ENCODE measurements at places on chromosomes 16 and 17.

DNA sequence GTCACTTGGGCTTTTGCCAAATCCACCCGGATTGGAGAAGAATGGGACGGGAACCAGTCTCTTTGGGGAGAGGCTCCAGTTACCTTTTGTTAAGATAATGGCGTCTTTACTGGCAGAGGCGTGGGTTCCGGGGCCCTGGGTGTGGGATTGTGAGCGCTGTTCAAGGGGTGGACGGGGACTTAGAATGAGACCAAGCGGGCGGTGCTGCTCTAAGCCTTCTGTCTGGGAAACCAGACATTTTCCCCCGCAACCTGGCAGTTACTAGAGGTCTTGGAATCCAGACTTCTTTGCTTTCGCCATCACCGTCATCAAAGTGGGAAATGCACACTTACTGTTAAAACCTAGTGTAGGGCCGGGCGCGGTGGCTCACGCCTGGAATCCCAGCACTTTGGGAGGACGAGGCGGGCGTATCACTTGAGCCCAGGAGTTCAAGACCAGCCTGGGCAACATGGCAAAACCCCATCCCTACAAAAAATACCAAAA, 706 bp downstream of the TEN1 start:
- DNase-seq, result no peak

DNA sequence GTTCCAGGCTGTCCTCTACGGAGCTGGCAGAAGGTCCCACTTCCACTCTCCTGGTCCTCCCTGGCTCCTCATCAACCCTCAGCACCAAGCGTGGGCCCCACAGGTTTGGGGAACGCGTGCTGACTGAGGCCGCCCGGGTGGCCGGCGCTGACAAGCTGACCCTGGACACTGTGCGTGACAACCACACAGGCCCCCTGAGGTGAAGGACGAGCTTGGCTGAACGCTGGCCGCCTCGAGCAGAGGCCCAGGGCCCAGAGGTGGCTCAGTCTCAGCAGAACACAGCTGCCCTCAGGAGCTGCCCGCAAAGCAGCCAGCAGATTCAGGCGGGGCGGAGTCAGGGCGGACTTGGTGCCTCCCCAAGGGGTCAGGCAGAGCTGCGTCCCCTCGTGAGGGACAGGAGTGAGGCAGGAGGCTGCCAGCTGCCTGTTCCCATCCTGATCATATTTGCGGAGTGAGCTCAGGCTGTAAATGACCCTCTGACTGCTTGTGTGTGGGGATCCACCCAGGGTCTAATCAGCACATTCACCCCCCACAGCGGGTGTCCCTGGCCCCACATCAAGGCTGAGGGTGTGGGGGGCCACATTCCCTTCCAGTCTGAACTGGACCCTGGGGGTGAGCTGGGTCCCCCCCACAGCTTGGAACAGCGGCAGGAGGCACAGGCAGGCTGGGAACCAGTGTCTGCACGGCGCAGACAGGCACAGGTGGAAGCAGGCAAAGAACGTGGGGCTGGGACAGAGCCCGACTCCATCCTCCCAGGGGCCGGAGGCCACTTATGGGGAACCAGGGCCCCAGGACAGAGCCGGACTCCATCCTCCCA, 105.1 kb upstream of the METRNL start:
- no peak for DNase-seq

DNA sequence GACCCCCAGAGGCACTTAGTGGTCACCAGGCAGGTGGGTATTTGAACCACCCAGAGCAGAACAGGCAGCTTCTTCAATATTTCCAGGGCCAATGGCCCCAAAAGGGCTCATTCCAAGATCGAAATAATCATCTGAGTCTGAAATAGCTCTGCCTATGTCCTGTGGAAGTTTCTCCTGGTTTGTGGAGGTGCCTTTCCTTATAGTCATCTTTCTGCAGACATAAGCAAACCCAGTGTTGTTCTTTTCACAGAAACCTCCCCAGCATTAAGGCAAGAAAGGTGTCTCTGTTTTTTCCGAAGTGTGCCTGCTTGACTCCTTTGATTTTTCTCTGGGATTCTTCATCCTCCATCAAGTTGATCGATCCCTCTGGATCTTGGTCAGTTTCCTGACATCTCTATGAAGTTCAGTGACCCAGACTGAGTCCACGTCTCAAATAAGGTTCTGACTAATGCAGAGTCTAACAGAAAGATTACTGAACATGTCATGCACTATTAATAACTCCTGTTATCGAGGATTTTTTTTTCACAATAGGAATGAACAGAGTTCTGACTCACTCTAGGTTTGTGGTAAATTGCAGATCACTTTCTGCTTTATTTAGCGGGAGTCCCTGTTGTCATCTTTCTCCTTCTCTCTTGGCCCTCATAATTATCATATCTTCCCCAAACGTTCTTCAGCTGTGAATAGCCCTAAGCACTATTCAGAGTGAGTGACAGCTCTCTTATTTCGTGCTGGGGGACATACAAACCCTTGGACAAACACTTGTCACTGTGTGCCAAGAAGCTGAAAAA, 1.5 kb downstream of the LRRC3C start:
- peak; percentile 92 for DNase-seq

DNA sequence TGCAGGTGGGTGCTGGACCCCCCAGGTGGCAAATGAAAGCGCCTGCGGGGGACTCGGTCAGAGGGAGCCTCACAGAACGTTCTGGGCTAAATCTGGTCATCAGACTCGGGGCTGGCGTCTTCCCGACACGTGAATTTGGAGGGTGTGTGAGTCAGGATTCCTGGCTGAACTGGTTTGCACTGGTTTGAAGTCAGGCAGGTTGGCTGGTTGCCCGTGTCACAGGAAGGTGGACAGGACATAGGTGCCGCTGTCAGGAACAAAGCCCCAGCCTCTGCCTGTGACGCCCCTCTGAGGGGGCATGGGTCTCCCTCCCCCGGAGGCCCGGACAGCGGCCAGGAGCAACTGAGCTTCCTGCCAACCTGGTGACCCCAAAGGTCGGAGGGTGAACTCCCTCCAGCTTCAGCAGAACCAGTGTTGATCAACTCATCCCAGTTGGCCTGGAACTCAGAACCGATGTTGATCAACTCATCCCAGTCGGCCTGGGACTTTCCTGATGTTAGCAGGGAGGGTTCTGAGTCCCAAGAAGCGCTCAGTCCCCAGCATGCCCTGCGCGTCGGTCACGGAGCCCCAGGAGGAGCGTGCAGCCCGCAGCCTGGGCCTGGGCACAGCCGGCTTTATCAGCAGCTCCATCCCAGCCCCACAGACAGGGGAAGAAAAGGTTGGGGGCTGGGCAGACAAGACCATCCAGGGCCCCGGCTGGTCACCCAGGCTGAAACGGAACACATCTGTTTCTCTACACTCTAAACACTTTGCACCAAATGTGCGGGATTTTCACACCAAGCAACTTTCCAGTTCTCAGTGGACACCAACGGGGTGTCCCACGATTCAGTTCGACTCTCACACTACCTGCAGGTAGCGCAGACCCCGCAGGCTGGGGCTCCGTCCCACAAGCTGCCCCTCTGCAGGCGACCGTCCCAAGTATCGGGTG, 14.4 kb upstream of the METRNL start:
- DNase-seq, result no peak

DNA sequence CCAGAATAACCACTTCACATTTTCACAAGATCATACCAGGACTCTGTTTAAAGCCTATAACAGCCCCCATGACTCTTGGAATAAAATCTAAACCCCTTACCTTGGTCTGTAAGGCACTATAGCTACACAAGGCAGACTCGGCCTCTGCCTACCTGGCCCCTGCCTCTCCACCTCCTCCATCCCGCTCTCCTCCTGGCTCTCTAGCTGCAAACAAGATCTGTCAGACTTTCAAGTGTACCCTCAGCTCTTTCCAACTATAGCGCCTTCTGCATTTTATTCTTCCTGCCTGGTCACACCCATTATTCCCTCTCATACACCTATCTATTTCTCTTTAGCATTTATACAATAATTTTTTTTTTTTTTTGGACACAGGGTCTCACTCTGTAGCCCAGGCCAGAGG, 8.2 kb downstream of the USP31 start:
- no peak for DNase-seq

DNA sequence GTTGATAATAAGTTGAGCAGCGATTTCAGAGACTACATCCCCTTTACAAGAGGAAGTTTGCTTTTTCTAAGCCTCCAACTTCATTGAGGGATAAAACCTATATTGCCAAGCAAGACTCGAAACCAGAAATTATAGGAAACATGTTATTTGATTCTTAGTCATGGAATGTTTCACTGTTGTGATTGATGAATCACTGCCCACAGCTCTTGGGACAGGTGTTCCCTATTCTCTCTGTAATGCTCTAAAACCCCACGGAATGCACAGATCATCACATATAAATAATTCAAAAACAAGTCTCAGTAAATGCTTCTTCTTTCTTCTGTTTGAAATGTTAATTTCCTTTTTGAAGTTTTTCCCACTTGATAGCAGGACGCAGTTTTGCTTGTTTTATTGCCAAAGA, 809.5 kb upstream of the GOT2 start:
- DNase-seq, result no peak

- DNase-seq, result no peak
Measured at GRCh38 chr17:53765129-53765528, 57.6 kb upstream of the KIF2B start.

DNA sequence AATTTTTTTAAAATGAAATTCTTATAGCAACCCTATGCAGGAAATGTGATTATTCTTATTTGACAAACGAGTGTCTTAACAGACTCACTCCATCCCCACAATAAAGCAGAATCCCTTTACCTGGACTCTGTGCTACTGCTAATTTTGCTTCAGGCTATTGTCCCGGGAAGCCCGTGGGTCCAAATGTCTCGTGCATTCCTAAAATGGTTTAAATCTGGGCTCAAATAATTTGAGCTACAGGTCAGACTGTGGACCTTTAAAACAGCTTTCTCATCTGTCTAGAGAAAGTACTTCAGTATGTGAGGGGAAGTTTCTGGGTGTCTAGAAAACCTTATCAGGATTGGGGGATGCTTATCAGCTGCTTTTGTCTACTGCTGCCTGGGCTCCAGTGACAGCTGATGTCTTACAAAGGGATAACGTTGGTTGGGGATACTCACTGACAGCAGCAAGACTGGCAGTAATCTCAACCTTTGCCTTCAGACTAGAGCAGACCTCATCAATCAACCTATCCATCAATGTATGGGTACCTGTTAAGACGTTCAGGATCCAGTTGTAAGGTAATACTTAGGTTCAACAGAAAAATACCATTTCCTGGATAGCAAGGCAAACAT, 197.9 kb upstream of the CDH11 start:
- DNase-seq, result no peak

GRCh38 chr17:75931062-75931461, 9.8 kb downstream of the FBF1 start:
- no peak for DNase-seq

- no peak for DNase-seq
Measured at GRCh38 chr17:76102944-76103273, 678 bp downstream of the EXOC7 start.

- DNase-seq, result no peak
Measured at GRCh38 chr16:2954656-2955381, 9.3 kb upstream of the KREMEN2 start.

DNA sequence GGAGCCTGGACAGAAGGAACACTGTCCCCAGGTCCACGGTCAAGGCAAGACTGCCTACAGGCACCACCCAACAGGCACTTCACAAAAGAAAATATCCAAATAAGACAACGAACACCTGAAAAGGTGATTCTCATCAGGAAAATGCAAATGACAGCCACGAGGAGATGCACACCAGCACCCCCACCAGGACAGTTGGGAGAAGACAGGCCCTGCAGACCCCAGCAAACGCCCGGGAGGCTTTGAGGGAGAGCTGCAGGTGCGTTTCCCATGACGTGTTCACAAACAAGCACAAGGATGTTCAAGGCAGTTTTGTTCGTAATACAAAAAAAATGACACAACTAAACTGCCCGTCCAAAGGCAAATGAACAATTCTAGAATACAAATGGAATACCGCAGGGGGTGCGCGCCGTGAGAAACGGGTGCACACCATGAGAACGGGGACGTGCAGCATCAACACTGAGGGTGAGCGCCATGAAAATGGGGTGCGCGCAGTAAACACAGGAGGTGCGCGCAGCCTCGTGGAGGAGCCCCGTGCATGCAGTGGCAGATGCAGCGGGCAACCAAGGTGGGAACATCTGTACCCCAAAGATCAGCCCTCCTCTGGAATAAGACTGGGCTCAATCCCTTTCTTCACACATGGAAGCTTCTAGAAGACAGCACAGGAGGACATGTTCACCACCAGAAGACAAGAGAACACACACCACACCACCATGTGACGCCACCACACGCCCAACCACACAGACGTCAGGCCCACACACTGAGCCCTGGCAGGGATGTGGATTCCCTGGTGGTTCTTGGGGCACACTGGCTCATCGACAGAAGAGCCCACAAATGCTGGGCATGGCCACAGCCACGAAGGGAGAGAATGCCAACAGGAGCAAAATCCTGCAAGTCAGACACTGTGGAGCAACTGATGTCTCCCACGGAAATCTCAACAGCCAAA, 91.2 kb downstream of the ZNF778 start:
- DNase-seq, result peak; percentile 36

GRCh38 chr16:55508941-55509931, at the start of gene LPCAT2:
Gene LPCAT2 (plus strand): TSS chr16:55509072. CDS start chr16:55509182, 110 bp downstream.
- DNase-seq, result no peak

DNA sequence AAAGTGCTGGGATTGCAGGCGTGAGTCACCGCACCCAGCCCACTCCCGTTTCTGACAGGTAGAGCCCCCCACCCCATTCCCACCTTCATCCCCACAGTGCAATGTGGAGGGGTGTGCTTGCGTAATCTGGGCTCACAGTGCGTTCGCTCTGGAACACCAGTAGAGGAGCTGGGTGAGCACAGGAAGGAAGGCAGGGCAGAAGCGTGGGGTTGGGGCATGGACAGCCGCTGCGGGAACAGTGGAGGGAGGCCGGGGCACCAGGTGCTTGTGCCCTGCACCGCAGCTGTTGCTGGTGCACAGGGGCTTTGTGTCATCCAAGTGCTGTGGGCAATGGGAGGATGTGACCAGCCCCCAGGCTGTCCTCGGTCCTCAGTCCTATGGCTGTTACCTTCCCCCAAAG, 24.7 kb downstream of the KDM8 start:
- no peak for DNase-seq

DNA sequence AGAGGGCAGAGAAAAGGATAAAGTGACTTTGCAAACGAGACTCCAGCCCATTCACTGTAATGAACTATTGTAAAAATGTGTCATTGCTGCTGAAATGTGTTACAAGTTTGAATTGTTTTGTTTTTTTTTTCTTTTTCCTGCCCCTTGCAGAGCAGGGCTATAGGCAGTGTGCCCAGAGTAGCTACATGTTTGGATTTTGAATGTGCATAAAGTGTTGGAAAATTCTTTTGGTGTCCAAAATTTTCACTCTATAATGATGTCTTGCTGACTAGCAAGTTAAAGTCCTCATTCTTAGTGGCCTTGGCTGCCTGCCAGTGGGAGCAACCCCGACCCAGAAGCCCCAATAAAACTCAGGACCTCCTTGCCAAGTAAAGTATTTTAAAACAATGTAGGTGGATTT, 66.5 kb downstream of the IGF2BP1 start:
- no peak for DNase-seq

- DNase-seq, result peak; percentile 45
Measured at GRCh38 chr17:488993-489757, 136.6 kb upstream of the RPH3AL start.

DNA sequence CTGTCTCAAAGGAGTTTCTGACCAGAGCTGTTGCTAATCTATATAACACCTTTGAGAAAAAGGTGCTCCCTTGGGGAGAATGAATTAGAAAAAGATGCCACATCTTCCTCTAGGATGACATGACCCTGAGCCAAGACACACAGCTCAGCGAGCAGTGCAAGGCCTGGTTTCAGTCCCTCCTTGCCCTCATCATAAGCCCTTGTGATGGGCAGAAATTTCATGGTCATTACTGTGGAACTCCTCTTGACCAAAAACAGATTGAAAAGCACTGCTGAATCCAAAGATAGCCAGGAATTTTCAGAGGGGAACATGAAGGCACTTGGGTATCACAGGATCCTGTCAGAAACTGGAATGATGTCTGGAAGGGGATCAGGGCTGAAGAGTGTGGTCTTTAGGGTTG, 74.1 kb upstream of the IRX6 start:
- no peak for DNase-seq

Data from ACHN (cell line).